IMR-90 (cell line): ENCODE measurements at places on chromosomes 11 and 22.

- peak; percentile 75 for DNase-seq
Observed at GRCh38 chr11:12769834-12770345, 95.7 kb downstream of the TEAD1 start.

DNA sequence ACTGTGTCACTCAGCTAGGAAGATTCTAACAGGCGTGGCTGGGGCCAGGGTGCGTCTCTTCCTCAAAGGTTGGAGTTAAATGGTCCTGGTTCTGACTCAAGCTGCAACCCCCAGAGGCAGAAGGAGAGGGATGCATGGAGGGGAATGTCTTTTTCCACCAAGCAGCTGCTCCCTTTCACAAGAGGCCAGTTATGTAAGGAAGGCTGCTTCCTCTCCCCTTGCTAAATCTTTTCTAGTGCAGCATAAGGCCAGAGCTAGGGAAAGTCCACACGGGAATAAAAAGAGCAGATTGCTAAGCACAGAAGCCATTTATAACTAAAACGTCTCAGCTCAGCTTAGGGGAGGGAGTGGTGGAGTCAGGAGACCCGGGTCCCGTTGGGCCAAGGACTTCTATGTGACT is 10.0 kb downstream of the PVALB start:
- DNase-seq, result no peak

- DNase-seq, result no peak
Observed at GRCh38 chr22:24564376-24565058, 8.7 kb downstream of the SNRPD3 start.

- DNase-seq, result no peak
Observed at GRCh38 chr22:33996824-33997223, 76.5 kb upstream of the LARGE1 start.

- no peak for DNase-seq
Observed at GRCh38 chr22:44319685-44320084, 6.9 kb upstream of the SHISAL1 start.

GRCh38 chr22:47401592-47401898 is 639.1 kb downstream of the TBC1D22A start:
- no peak for DNase-seq

GRCh38 chr11:20010851-20011225 is 149.4 kb downstream of the DBX1 start:
- DNase-seq, result no peak

DNA sequence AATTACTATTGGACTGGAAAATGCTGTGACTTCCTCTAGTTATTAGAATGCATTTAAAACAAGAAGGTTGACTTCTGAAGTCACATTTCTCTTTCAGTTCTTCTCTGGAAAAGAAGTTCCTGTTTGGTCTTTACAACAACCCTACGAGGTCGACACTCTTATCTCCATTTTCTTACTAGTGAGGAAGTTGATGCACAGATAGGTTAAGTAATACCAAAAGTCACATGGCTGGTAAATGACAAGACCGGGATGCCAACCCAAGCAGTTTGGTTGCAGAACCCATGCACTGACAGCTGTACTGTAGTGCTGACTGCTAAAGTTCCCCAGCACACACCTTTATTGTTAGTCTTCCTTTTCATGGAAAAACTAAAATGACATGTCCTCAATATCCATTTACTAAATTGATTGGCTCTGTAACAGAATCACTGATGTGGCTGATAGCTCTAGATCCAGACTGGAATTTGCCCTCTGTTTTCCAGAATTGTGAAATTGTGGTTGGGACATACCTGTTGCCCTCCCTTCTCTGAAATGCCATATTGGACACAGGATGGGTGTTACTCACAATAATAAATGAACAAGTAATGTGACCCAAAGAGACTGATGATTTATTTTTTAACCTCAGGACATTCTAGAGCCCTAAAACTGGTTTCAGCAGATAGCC is 9.4 kb upstream of the TECTA start:
- no peak for DNase-seq

DNA sequence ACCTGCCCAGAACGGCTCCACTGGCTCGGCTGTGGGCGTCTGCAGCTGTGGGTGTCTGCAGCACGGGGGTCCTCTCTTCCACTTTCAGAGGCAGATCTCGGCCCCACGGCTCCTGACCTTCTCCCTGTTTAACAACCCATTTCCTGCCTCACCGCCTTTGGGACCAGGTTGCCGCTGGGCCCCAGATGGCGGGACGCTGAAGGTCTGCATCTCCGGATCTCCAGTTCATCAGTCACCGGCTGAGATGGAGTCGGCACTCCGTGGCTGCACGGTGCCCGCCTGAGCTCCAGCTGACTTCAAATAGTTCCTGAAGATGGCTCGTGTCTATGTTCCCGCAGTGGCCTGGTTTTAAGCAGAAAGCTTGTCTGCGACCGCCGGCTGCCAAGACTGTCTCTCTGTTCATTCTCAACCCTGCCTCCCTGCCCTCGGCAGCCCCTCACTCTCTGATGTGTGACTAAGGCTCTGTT is 475.9 kb downstream of the BRD1 start:
- DNase-seq, result no peak

GRCh38 chr11:67268081-67268961 is 2.0 kb downstream of the GRK2 start:
- no peak for DNase-seq

DNA sequence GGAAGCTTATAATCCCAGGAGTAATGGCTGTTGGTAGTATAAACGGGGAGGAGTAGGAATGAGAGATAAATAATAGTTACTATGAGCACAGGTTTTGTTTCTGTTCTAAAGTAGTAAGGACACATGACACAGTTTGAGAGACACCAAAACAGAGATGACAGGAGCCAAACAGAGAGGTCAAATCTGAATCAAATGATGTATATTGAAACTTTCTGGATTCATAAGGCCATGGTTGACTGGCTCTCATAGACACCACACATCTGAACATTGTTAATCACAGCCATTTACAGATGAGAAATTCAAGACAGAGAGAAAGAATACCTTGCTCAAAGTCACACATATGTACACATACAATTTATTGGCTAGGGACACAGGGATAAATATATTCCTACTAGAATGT is 63.4 kb upstream of the UCP3 start:
- DNase-seq, result no peak

- DNase-seq, result no peak
Observed at GRCh38 chr22:39469681-39470450, 13.1 kb downstream of the MGAT3 start.

DNA sequence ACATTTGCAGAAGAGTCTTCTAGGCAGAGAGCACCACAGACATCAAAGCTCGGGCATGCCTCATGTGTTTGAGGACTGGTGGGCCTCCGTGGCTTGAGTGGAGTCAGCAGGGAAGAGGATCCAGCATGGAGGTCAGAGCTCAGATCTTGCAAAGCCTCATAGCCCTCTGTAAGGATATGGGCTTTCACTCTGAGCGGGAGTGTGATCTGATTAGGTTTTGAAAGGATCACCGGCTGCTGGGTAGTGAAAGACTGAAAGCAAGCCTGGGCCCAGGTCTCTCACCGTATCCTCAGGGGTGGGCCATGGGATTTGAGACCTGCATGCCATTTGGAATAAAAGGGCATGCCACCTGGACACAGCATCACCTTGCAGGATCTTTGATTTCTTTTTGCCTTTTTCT is 112.7 kb downstream of the TEAD1 start:
- DNase-seq, result no peak

- no peak for DNase-seq
Observed at GRCh38 chr11:62669420-62670161, 1.9 kb upstream of the UQCC3 start.

DNA sequence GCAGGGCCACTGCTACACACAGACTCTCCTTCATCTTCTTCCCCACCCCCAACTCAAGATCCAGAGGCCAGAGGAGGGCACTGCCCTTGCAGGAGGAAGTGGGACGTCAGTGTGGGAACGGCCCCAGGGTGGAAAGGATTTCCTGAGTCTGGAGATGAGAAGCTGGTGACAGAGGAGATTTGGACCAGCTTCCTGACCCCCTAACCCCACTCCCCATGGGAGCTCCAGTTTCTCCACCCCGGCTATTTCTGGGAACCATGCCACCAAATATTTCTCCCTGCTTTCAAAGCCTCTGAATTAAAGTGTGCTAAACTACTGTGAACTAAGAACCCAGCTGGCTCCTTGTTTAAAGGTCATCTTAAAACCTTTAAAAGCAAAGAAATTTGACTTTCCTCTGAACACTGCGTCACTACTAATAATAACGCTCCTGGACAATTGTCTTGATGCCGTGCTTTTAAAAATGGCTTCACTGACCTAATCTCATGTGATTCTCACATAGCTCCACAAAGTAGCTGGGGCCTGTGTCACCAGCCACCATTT is 46.6 kb downstream of the CWC15 start:
- DNase-seq, result peak; percentile 94

GRCh38 chr11:115161876-115162275 is 342.3 kb downstream of the CADM1 start:
- no peak for DNase-seq

- DNase-seq, result peak; percentile 19
Observed at GRCh38 chr11:75077316-75077715, 19.4 kb downstream of the OR2AT4 start.

GRCh38 chr11:10377183-10377582 is 72.3 kb downstream of the ADM start:
- no peak for DNase-seq

DNA sequence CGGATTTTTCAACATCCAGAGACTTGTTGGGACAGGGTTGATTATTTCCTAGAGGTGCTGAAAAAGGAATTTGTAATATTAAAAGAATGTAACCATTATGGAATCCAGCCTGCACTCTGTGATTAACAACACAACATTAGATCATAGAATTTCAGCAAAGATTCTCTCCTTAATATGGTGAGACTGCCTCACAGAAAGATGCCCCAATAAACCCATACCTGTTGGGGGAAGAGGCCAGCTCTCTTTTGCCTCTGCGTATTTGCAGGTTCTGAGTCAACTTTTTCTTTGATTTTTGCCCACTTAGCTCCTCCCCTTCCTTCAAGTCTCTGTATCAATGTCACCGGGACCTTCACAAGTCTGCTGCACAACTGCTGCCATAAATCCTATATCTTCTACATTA is 12.4 kb upstream of the MTMR3 start:
- DNase-seq, result no peak

DNA sequence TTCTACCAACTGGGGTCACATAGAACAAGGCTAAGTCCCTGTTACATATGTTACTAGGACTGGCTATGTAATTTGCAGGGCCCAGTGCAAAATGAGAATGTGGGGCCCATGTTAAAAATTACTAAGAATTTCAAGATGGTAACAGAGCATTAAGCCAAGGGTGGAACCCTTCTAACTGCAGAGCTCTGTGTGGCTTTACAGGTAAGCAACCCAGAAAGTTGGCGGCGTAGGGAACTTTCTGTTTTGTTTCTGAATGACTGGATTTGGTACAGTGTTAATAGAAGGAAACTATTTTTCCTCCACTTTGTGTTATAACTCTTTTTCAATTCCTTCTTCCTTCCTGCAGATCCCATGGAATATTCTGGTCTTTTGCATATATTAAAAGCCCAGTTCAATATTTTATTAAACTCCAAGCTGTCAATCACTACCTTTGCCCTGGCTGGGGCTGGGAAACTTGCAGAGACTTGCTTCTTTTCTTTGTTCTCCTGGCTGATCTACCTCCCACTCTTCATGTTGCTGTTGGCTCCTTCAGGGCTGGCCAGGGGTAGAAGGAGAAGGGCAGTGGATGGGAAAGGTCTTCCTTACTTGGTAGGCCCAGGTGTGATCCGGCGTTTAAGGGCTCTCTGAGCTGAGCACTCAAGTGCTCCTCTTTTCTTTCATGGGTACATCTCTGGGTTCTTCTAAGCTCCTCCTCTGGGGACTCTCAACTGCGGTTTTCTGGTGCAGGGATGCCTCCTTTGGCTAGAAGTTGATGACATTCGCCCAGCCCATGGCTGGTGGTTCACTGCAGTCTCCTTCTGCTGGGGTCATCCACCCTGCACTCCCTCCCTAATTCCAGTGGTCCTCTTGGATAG is 67.7 kb downstream of the SNX19 start:
- no peak for DNase-seq

GRCh38 chr11:65353900-65354264 is 669 bp upstream of the TIGD3 start:
- DNase-seq, result no peak

DNA sequence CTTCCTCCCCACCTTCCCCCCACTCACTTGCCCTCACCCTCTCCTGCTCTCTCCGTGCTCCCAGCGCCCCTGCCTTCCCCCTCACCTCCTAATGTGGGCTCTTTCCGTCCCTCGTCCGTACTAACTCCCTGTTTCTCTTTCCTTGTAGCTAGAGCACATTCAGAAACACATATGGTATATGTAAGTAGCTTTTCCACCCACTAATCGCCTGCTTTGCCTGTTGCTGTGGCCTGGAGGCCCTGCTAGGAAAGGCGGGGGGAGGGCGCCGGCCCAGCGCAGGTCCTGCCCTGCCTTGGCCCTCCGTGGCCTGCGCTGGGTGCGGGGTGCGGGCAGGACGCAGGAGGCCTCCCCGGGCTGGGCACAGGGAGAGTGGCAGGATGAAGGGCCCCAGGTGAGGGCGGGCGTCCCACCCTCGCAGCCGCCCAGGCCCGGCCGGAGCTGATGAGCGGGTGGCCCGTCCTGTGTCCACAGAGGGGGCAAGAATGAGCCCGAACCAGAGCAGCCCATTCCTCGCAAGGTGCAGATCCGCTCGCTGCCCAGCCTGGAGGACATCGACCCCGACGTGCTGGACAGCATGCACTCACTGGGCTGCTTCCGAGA is 41.7 kb downstream of the MOB2 start:
- no peak for DNase-seq

DNA sequence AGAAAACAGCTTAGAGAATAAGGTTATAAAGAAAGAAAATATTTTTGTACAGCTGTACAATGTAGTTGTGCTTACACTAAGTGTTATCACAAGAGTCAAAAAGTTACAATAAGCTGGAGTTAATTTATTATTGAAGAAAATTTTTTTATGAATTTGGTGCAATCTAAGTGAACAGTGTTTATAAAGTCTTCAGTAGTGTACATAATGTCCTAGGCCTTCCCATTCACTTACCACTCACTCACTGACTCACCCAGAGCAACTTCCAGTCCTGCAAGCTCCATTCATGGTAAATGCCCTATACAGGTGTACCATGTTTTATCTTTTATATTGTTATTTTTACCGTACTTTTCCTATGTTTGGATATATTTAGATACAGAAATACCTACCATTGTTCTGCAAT is 34.7 kb downstream of the GDPD4 start:
- peak; percentile 36 for DNase-seq

DNA sequence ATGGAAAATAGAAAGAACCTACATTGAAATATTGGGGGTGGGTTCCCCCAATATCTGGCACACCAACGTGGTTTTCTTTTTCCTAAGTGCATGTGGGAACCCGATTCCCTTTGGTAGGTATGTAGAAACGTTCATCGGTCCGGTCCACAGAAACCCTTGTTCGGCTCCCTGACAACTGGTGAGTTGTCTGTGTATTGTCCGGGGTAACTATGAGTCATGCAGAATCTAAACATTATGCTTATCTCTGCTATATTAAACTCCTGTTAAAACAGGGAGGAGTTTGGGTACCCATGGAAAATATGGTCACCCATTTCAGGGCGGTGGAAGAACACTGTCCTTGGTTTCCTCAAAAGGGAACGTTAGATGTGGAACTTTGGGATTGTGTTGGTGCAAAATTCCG is 25.1 kb upstream of the ALDH3B2 start:
- DNase-seq, result peak; percentile 32
